Left colon (tissue), 2 donors: ENCODE measurements at places on chromosomes 5 and 9. TPM values are rescaled to one million over a fixed set of nuclear protein-coding genes. Genes with fewer than 3 reads are reported as not detected.
A peak's percentile ranks its signal among the peaks of the same experiment; 100 is the strongest.

The WHRN gene
- 7.0 TPM for total RNA-seq

The DNAH5 gene
- total RNA-seq = 0.47 TPM

The ANKRD31 gene
- total RNA-seq = 0.11 TPM

The CDH9 gene
- not detected for total RNA-seq

The EGR1 gene
- 102 TPM for total RNA-seq

The SMIM33 gene
- total RNA-seq = 3.7 TPM

The HAVCR2 gene
- 1.3 TPM for total RNA-seq

The IRX4 gene
- total RNA-seq = not detected

The TRIM7 gene
- total RNA-seq = 5.8 TPM

The PCDHGB3 gene
- 1.5 TPM for total RNA-seq

The PPP1R26 gene
- total RNA-seq = 26.3 TPM

The SLC34A1 gene
- not detected for total RNA-seq

The LECT2 gene
- not detected for total RNA-seq

The TXNDC8 gene
- total RNA-seq = not detected

The PCDHGC4 gene
- total RNA-seq = 0.64 TPM

DNA sequence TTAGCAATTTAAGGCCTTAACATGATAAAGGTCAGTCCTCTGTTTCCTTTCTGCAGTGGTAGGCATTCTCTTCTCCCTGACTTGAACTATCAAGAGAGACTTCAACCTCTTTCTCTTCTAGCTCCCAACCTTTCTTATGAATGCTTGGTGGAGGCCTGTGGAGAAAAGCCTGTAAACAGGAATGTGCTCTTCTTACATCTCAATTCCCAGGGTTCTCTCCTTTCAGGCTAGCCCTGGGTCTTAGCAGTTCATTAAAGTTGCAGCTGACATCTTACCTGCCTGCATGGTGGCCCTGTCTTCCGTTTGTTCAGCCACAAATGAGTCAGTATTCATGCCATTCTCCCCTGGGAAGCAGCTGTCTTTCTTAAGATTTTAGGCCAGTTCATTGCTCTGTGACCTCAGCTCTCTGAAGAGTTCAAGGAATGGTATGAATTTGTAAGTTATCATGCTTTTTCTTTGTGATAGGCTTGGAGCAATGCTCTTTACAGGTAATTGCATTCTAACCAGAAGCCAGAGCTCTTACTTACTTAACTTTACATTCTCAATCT lies 77.8 kb downstream of the ADCY2 start:
- DNase-seq = no peak

GRCh38 chr9:74951725-74952151 lies 974 bp downstream of the C9orf40 start:
- peak; percentile 41 for DNase-seq

DNA sequence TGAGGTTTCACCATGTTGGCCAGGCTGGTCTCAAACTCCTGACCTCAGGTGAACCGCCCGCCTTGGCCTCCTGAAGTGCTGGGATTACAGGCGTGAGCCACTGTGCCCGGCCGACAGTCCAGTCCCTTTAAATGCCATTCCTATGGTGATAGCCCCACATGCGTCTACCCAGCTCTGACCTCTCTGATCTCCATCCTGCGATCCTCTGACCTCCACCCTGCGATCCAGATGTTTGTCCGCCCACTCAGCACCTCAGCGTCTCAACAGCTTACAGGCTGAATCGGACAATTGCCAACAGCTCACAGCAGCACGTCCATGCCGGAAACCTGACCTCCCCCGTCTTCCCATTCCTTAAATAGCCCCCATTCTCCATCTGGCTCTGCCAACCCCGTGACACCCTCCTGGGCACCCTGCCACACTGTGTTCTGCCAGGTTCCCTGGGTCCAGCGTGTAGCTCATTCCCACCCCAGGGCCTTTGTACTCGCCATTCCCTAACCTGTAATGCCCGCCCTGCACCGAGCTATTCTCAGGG lies 44.0 kb upstream of the RNU6ATAC start:
- no peak for DNase-seq

- no peak for DNase-seq
These were observed 40.4 kb upstream of the MAN2A1 start for GRCh38 chr5:109649318-109649717.

GRCh38 chr5:133944263-133945185 lies 23.9 kb downstream of the C5orf15 start:
- DNase-seq = peak; percentile 43

DNA sequence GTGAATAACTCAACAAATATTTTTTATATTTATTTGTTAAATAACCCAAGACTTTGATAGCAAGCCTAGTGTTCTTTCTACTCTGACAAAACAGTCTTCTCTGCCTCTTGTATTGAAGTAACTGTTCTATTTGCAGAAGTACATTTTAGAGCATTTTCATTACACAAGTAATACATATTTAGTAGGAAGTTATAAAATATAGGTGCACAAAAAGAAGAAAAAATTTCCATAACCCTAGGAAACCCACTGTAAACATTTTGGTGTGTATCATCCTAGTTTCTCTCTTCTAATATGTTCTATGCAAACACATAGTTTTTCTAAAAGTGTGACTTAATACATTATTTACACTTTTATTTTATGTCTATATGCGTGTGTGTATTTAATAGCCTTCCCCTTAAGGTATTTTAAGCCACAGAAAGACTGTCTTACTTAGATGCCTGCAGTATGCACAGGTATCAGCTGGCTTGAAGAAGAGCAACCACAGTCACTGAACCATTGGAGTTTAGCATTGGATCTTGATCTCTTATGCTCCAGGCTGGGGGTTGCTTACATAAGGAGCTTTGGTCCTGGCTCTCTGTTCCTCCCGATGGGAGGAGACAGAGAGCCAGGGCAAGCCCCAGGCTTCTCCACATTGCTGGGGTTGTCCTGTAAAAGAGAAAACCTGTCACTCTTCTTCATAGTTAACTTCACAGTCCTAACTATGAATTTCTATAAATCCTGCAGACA lies 3.8 kb downstream of the SELENOP start:
- no peak for DNase-seq

DNA sequence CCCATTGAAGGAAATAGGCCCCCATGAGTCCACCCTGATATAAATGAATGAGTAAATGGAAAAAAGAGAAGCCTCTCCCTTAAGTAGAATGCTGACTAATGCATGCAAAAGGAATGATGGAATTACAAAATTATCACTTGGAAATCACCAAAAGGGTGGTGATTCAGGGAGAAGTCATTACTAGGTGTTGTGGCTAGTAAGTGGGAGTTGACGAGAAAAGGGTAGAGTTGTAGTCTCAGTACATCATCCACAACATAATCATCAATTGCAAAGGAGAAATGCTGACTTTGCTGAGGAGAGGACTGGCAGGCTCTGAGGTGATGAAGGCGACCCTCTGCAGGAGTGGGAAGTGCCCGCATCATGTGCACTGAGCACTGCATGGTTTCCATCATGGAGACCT lies 201.5 kb upstream of the S1PR3 start:
- no peak for DNase-seq

- DNase-seq = no peak
These were observed 68.4 kb downstream of the RASGEF1C start for GRCh38 chr5:180140571-180140970.

GRCh38 chr5:133562554-133562953 lies 49.8 kb downstream of the FSTL4 start:
- DNase-seq = no peak

GRCh38 chr5:14752497-14753071 lies 88.1 kb downstream of the OTULIN start:
- DNase-seq = no peak

- DNase-seq = no peak
These were observed 18.0 kb downstream of the IGIP start for GRCh38 chr5:140143521-140144258.

DNA sequence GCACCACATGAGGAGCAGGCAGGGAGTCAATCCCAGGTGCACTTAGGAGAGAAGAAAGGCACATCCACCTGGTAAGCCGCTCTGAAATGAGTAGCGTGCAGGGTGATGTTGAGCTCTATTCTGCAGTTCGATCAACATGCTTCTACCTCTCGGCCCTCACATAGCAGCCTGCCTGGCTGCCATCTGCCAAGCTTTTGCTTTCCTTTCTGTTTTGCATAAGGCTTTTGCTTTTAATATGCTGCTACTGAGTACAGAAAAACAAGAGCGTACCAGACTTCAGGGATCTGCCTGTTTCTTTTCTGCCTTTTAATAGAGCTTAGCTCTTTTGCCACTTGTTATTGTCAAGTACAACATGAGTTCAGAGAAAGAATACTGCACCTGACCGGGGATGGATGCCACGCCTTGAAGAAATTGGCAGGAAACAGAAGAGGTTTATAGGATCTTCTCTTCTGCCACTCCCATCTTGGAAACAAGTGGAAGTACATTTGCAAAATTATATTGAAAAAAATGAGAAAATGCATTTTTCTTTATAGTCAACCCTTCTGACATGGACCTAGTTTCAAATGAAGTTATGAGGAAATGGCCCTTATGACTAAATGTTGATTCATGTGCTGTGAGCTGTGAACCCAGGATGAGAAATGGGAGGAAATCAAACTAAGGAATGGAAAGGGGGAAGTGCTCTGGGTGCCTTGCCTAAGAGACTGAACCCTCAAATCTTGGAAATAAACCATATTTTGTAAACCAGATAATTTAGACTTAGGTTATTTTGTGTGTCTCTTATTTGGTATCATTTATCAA lies 4.0 kb upstream of the FCHO2 start:
- DNase-seq = no peak
